Thyroid gland (tissue), 4 donors: ENCODE measurements at places on chromosomes 3 and 15. TPM values are rescaled to one million over a fixed set of nuclear protein-coding genes. Genes with fewer than 3 reads are reported as not detected.

DNA sequence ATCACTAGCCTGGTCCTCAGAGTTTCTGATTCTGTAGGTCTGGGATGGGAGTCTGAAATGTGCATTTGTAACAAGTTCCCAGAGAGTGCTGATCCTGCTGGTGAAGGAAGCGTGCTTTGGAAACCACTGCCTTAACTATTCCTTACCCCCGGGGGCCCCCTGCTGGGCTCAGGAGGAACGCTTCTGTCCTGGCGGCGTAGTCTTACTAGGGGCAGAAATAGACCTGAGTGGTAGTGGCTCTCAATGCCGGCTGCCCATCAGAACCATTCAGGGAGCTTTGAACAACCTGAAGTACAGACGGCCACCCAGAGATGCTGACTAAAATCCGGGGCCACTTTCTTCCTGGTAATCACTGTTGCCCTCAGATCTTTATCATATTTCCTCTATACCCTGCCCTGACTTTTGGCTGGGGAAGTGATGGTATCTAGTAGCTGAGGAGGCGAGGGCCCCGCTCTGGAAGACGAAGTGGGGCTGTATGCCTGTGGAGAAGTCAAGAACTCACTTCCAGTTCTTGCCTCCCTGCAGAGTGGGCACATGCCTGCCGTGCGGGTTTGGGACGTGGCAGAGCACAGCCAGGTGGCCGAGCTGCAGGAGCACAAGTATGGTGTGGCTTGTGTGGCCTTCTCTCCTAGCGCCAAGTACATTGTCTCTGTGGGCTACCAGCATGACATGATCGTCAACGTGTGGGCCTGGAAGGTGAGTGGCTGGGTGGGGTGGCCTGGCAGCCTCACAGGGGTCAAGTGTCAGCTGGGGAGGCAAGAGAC lies 16.3 kb upstream of the JMJD7 start:
- peak; percentile 85 for DNase-seq

DNA sequence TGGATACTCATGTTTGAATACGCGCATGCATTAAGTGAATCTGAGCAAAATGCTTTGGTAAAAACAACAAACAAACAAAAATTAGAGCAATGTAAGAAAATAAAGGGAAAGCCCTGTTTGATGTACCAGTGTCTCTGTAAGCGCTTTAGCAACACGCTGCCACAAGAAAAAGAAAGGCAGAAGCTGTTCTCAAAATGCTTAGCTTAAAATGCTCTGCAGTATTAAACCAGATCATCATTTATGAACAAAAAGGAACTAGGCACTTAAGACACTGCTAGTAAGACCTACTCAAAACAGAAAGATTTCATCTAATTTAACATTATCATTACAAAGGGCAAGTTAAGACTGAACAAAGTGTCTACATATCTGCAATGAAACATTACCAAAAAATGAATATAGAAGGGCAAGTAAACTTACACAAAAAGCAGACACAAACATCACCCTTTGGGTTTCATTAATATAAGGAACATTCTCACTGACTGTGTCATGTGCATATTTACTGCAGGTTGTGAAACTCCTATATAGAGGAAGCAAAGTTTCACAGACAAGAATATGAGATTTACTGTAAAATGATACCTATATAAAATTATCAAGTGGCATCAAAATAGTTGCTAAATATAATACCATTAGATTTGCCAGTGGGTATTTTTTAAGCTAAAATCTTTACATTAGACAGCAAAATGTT lies 102.1 kb downstream of the FBXL22 start:
- DNase-seq: no peak

DNA sequence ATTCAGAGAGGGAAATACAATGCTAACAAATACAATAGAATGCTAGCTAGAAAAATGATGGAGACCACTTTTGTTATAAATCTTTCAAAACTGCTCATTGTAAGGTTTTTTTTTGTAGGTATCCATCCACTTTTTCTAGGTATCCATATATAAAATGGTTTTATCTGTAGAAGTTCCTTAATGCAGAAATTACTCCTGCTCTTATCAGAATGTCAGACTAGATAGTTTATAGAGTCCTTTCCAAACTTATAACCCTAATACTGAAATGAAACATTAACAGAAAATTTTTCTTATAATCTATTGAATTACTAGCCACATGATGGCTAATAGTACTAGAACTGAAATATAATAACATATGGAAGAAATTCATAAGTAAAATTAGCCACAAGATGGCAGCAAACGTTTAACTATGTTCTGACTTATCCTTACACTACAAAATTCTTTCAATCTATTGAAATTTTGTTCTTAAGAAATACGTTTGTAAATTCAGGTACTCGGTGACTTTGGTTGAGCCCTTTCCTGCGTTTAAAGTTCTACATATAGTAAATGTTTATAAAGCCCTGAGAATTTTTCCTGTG lies 58.5 kb downstream of the ECT2 start:
- DNase-seq: no peak

GRCh38 chr3:157135671-157136396 lies 24.1 kb downstream of the CCNL1 start:
- DNase-seq: no peak

- no peak for DNase-seq
Observed at GRCh38 chr15:59276225-59277178, 69.9 kb downstream of the LDHAL6B start.

The NR2E3 gene
- total RNA-seq: 0.45 TPM

The CYP19A1 gene
- 1.6 TPM for total RNA-seq
